ENCODE measurements at places on chromosomes 16 and 17.

DNA sequence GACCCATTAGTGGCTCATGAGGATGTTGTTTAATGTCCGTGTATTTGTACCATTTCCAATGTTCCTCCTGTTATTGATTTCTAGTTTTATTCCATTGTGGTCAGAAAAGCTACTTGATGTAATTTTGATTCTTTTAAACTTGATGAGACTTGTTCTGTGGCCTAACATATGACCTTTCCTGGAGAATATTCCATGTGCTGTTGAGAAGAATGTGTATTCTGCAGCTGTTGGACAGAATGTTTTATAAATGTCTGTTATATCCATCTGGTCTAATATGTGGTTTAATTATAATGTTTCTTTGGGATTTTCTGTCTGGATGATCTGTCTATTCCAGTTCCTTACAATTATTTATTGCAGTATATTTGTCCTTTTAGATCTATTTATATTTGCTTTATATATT, 2.9 kb upstream of the ABCA10 start:
- no peak for DNase-seq

DNA sequence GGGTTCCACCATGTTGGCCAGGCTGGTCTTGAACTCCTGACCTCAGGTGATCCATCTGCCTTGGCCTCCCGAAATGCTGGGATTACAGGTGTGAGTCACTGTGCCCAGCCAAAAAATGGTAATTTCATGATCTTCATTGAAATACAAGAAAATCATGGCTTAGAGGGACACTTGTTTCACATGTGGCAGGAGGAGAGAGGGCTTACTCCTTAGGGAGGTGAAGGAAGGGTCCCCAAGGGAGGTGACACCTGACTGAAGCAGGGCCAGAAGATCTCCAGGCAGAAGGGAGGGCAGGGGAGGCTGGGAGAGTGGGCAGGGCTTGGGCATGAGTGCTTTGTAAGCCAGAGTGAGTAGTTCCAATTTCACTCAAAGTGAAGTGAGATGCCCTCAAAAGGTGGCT, 20.0 kb upstream of the ITGAX start:
- DNase-seq, result no peak

DNA sequence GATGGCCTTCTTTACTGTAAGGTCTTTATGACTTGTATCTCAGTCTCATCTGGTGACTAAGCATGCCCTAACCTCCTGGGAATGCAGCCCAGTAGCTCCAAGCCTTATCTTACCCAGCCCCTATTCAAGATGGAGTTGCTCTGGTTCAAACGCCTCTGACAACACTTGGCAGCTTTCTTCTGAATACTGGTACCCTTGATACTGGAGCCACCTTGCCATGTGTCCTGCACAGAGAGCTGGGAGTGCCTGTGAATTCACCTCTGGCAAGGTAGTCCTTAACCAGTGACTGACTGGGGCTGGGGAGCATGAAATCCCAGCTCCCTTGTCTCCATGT, 17.2 kb downstream of the NUDT7 start:
- DNase-seq, result no peak

- no peak for DNase-seq
Measured at GRCh38 chr17:29726715-29727252, 104.1 kb upstream of the CORO6 start.

GRCh38 chr17:58352596-58353388, 791 bp upstream of the SUPT4H1 start:
- DNase-seq, result no peak

DNA sequence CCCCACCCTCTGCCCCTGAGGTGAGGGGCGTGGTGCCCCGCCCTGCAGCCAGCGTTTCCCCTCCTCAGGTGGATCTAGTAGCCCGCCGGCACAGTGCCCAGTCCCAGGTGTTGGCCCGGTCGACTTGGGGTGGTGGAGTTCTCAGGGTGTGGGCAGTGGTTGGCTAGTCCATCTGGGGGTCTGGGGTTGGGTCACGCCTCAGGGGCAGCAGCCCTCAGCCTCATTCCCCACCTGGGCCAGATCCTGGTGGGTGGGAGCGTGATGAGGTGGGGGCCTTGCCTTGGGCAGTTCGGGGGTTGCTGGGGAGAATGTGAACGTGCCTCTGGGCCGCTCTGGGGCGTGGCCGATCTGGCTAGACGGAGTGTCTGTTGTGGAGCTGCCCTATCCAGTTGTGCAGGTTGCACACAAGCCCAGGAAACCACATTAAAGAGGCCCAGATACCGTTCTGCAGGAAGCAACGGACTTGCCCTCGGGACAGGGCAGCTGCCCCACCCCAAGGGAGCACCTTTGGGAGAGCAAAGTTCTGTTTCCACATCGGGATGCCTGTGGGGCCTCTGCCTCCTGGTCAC, 32.0 kb downstream of the GSE1 start:
- no peak for DNase-seq

GRCh38 chr17:57939797-57940196, 15.4 kb downstream of the CUEDC1 start:
- DNase-seq, result no peak

Data from stimulated activated CD8-positive, alpha-beta memory T cell treated with anti-CD3 and anti-CD28 coated beads, Interleukin-4, amount 100 ng/mL, for 1 hour (primary cell).